NCI-H1417 treated with DMSO at 0.1 percent for 48 hours (cell line): ENCODE measurements at places on chromosomes 5 and 9.

DNA sequence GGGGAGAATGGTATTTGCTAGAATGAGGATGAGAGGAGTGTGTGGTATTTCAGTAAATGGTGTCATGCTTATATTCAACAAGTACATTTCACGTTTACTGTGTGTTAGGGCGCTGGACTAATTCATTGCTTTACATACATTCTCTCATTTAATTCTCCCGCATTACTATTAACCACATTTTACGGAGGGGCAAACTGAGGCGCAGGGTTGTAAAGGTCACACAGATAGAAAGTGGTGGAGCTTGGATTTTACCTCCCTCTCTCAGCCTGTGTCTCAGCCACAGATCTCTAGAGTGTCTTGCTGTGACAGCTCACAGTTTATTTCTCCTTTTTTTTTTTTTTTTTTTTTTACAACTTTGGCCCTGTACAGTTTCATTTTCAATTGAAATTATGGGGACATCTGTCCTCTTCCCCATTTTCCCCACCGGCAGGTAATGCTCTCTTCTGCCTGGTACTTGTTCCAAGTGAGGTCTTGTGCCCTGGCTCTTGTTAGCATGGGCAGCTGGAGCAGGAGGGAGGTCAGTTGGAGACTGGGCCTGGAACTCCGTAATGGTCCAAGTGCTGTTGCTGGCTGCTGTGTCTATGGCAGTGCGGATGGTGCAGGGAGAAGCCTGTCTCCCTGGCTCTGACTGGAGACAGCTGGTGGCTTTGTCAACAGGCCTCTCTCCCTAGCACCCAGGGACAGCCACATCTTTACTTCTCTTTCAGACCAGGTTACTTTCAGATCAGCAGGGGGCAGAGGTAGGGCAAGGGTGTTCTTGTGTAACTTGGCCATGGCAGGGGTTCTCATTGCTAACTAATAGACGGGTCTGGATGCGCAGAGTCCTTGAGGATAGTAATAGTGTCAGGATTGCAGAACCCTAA lies 20.5 kb upstream of the NDST1 start:
- DNase-seq: no peak

GRCh38 chr5:54088081-54088480 lies 222.3 kb downstream of the ARL15 start:
- no peak for DNase-seq

GRCh38 chr9:77508396-77508795 lies 139.7 kb downstream of the GNA14 start:
- DNase-seq: no peak

DNA sequence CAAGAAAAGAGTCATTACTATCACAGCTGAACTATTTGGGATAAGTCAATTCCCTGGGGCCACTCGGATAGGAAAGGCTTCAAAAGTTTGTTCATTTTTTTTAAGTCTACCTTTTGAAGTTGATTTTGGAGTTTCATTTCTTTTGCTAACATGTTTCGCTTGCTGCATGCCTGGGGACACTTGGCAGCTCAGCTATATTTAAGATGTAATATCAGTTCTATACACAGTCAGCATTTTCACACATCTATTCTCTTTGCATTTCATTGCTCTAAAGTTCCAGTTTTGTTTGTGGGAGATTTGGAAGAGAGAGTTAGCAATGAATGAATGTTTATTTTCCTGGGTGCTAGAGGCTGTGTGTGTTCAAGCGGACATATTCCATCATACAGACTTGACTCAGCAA lies 445.2 kb upstream of the GRAMD2B start:
- DNase-seq: no peak

DNA sequence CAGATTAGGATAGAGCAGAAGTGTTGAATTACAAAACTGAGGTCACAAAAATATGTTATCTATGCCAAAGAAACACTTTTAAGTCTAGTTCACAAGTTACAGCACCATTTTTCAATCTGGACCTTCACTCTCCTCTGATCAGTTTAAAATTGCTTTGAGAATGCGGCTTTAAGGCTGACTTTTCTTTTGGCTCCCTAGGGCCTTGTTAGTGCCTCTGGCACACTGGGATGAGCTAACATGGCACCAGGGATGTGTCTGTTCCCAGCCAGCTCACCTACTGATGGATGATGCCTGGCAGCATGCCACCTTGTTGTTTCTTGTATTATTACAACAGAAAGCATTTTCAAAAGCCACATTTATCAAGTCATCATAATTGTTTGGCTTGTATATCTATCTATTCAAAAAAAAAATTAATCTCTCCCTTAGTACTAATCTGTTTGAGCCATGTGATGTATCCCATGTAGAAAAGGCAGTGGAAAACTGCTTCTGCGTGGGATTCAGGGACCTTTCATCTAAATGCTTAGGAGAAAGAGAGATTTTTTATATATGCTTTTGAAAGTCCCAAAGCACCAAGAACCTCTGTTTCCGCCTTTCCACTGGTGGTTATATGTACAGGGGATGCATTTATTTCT lies 46.6 kb downstream of the ADAMTSL1 start:
- DNase-seq: no peak

DNA sequence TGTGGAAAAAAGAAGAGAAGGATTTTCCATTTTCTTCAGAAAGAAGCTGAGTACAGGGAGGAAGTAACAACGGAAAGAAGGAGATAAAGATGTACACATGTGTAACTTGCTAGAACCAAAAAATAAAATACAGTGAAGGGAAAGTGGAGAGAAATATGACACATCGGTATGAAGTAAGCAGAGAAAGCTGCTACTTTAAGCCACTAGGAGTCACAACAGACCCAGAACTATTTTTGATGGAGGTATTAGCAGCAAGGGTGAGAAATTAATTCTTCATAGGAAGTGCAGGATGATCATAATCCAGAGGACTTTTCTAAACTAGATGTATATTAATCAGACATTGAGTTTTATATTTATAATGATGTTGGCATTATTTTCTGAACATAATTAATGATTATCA lies 88.5 kb downstream of the FAM174A start:
- DNase-seq: no peak

DNA sequence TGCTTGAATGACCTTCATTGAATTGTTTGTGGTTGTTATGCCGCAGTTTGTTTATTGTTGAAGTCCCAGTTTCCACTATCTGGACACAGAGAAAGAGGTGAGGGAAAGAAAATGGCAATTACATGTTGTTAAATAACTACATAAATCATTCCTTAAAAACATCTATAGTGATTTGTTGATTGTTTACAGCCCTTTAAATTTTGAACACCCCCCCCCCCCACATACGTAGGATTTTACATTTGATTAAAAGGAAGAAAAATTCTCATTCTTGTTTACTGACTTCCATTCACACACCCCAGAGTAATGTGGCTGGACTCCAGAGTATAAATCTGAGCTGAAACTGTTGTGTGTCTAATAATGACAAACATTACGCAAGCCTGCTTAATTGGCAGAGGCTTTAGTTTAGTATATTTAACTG lies 87.1 kb upstream of the FAM174A start:
- DNase-seq: no peak

GRCh38 chr5:65986050-65986451 lies 59.7 kb downstream of the ERBIN start:
- DNase-seq: no peak

- DNase-seq: no peak
These were observed 115.0 kb upstream of the TLE1 start for GRCh38 chr9:81804306-81804705.

DNA sequence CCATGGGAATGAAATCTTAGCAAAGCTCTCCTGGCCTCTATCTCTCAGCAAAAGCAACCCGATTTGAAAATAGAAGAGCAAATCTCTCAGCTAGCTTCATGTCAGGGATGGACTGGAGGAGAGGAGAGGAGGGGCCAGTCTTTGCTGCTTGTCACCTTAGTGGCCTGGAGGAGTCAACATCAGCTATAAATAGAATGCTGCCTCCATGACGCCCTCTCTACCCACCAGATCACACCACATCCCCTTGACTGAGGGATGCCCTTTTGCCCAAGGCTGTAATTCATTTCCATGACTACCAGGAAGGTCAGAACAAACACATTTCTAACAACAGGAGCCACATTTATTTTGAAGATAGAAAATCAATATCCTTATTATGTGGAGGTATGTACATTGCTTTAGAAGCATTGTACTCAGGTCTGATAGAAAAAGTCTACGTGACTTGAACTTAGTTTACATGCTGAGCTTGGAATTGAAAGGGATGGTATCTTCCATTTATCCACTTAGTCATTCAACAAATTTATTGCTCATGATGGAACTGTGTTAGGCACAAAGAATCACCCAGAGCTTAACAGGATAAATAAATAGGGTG lies 92.4 kb upstream of the LIFR start:
- DNase-seq: no peak
